ENCODE measurements at places on chromosomes 11 and 22.

- no peak for DNase-seq
Measured at GRCh38 chr11:61498767-61499341, 9.7 kb upstream of the LRRC10B start.

- no peak for DNase-seq
Measured at GRCh38 chr11:28289444-28289843, 181.3 kb downstream of the METTL15 start.

DNA sequence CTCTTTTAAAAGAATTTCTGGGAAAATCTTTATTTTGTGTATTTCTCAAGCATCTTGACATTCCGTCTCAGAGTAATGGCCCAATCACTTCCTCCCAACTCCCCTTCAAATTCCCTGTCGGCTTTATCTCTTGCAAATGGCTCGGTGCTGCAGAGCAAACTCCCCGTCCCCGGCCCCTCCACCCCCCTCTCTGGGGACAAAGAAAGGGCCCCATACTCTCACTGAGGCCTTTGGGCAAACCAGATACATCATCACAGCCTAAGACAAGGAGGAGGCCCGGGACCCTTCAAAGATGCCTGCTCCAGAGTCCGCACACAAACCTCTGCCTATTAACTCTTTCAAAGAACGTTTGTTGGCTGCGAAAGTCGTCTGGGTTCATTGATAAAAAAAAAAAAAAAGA lies 3.9 kb upstream of the SMIM38 start:
- no peak for DNase-seq

DNA sequence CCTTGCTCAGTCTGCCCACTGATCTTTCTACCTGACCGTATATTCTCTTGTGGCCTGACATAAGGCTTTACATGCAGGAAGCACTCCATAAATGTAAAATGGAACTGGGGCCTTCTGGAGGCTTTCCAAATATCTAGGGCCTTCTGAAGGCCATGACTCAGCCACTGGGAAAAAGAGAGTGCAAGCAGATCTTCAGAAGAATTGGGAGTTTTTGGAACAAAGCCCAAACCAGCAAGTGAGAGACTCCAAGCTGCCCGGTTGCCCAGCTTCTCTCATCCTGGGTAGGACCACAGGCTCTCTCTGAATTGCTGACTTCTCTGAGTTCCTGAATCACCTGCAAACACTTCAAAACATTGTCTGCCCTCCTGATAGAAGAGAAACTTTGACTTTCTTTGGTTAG lies 107.9 kb upstream of the BMAL1 start:
- no peak for DNase-seq

GRCh38 chr22:46355996-46356471 lies 20.5 kb downstream of the TRMU start:
- no peak for DNase-seq

DNA sequence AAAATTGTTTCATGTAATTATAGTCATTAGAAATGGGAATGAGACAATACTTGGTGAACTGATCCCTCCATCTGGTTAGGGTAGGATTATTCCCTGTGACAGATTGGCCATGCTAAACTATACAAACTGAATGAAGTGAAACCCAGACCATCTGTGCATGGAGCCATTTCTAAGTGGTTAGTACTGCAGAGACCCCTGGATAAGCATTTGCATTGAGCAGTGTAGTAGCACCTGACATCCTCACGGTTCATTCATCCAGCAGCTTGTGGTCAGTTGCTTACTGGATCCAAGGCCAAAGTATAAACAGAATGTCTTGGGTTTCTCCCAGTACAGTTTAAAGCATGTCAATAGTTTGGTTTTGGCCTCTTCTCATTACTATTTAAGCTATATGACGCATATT lies 93.8 kb upstream of the ARHGAP42 start:
- peak; percentile 91 for DNase-seq

- no peak for DNase-seq
Measured at GRCh38 chr22:17629173-17629489, 582 bp upstream of the ATP6V1E1 start.

GRCh38 chr11:44538375-44539054 lies 26.9 kb upstream of the CD82 start:
- DNase-seq: peak; percentile 73

DNA sequence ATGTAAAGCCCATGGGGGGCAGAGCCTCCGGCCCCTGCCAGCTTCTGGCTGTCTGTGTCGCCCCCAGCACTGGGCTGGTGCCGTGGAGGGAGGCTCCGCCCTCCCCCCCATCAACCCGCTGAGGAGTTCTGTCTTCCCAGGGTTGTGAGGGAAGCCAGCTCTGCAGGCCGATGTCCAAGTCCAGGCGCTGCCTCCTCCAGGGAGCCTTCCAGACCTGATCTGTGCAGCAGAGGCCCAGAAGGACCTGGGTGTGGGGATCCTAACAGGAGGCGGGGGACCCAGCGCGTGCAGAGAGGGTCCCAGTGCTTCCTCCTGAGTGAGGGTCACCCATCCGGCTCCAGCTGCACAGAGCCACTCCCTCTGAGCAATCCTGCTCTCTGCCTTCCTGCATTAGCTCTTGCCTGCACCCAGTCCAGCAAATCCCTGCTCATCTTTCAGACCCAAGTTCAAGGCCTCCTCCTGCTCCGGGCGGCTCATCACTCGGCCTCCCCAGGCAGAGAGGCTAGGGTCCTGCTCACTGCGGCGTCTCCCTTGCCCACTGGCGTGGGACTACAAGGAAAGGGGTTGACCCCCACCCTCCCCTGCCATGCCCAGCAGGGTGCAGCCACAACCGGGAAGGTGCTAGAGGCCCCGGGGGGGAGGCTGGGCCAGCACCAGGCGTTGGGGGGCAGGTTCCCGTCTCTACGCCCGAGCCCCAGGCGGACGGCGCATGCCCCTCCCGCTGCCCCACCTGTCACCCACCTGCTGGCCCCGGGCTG lies 16.4 kb downstream of the PRR33 start:
- no peak for DNase-seq

DNA sequence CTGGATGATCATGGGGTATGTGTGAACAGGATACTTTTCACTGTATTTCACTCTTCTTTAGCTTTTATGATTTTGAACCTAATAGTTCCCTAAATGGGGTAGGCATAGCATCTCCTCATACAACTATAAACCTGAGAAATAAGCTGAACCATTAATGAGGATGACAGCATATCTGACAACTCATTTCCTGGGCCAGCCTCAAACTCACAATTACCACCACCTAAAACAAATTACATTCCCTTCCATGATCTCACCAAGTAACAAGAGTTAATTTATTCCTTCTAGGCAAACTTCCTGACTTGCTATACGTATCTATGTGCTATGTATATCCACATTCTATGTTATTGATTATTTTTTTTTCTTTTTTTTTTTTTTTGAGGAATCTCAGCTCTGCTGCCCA lies 23.0 kb downstream of the SIK3 start:
- no peak for DNase-seq

GRCh38 chr11:57094181-57094935 lies 87.4 kb upstream of the LRRC55 start:
- DNase-seq: no peak

GRCh38 chr11:16876053-16876752 lies 137.8 kb downstream of the C11orf58 start:
- DNase-seq: no peak

DNA sequence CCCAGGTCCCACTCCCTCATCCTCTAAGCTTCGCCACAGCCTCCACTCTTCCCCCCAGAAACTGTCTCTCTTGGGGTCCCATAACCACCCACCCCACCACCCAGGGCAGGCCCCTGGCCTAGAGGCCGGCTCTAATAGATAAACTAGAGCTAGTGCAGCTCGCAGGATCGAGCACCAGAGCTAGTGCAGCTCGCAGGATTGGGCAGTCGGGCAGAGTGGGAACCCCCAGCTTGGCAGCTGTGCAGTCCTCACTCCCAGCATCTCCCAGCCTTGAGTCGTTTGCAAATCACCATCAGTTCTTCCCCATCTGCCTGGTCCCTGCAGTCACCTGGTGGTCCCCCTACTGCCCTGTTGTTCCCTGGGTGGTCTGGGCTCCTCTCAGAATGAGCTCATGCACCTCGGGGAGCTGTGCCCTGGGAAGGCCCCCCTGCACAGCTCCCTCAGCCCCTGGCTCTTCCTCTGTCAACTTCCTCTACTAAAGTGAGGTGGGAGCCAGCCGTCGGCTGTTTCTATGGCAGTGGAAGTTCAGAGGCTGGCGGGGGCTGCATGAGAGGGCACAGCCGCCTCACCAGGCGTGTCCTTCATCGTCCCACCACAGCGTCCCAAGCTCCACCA lies 15.5 kb upstream of the SHANK2 start:
- DNase-seq: no peak

DNA sequence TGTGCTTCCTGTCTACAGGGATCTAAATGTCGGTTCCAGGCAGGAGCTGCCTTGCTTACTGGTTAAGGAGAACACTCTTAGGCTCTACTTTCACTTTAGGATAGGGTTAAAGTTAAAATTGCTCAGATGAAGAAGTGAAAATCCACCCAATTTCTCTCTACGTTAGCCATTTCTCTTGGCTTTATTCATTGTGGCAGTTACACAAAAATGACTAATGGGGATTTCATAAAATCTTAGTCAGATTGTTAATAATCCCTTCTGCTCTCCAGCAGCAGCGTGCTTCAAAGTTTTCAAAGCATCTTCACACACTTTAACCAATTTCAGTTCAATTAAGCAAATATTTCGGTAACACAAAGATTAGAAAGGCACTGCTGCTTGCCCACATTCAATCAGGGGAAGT lies 58.4 kb upstream of the RCN1 start:
- DNase-seq: no peak

DNA sequence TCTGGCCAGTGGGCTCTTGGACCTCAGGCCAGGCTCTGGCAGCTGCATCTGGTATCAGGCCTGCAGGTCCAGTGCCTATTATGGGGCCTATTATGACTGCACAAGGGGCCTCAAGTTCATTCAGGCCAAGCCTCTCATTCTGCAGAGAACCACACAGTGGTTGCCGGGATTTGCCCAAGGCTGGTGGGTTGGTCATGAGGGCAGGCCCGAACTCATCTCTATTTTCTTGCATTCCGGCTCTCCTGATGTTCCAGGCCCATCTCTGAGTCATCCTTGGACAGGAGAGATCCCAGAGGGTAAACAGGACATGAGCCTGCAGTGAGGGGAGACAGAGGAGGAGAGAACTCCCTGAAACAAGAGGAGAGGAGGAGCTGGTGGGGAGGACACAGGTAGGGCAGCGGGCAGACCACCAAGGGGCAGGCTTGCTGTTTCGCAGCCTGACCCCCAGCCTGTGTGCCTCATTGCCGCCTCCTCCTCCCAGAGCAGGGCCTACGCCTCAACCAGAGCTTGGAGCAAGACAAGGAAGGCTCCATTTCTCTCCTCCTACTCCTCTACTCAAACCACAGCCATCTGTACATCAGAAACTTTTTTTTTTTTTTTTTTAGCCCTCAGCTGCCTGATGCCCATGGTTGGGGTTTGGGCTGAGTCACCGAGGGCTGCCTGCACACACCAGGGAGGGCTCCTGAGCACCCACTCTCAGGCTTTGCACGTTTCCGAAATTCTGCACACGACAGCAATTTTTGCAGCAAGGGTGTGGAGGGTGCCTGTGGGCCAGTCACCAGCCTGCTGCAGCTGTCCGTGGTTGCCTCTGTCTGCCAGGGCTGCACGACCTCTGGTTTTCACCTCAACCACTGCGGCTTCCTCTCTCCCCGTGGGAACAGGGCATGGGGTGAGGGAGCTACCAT lies 12.7 kb upstream of the TREH start:
- no peak for DNase-seq

GRCh38 chr22:23182309-23183060 lies 2.2 kb downstream of the BCR start:
- peak; percentile 59 for DNase-seq

DNA sequence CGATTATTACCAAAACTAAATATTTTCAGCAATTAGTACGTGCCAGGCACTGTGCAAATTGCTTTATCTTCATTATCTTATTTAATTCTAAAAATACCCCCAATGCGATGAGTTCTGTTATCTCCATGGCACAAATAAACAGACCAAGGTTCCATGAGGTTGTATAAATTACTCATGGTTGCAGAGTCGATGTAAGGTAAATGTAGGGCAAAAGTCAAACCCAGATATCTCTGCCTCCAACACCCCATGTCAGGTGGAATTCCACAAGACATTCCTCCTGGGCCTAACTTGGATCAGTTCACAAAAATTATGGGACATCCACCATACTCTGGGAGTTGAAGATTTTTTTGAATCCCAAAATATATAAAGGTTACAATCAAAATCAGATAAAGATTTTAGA lies 43.7 kb downstream of the ISX start:
- no peak for DNase-seq

- no peak for DNase-seq
Measured at GRCh38 chr11:12505183-12505582, 127.8 kb downstream of the PARVA start.

DNA sequence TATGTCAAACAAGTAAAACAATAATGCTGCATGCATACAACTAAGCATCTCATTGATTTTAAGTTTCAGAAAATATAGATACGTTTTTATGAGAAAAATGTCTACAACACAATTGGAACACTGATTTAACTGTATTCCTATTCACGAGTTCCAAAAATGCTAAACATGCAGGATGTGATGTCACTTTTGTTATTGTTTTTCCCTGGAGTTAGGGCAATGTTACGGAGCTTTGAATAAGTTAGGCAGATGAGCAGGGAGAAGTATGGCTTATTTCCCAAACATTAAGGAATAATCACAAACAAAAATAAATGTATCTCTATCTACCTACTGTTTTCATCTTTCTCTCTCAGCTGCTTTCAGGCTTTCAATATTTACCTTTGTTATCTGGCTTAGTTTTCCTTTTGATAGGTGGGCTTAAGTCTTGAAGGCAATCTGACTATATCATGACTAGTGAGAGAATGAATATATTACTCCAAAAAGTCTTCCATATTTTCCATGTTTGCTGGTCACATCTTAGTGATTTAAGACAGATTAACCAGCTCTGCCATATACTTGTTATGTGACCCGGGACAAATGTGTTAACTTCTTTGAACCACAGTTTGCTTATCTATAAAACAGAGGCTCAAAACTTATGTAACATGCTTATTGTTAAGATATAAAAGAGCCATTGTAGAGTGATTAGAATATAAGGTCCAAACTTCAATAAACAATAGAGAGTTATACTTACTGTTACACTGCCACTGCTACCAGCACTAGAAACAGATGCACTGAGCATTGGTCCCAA lies 854.4 kb upstream of the CCDC90B start:
- no peak for DNase-seq

- no peak for DNase-seq
Measured at GRCh38 chr22:44648085-44648820, 53.8 kb upstream of the PRR5 start.

- DNase-seq: peak; percentile 81
Measured at GRCh38 chr22:30370641-30371230, 13.9 kb downstream of the CCDC157 start.

GRCh38 chr11:111461460-111462235 lies 50.5 kb downstream of the BTG4 start:
- no peak for DNase-seq

- no peak for DNase-seq
Measured at GRCh38 chr11:18229501-18229900, 7.1 kb downstream of the SAA4 start.
